ENCODE measurements at places on chromosomes 16 and 17.

DNA sequence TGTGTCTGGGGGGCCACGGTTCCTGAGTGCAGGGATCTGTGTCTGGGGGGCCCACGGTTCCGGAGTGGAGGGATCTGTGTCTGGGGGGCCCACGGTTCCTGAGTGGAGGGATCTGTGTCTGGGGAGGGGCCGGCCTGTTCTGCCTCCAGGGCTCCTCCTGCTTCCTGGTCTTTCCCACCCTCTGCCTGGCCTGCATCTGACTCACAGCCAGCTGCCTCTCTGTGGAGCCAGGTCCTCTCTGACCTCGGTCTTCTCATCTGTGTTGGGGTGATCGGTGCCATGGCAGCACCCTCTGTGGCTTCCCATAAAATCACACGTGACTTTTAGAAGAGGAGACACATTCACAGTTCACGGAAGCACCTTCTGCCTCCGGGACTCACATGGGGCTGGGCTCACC is 50.3 kb downstream of the ZFPM1 start:
- no peak for DNase-seq

GRCh38 chr16:5070431-5071186 is 1.0 kb upstream of the ALG1 start:
- DNase-seq, result no peak

DNA sequence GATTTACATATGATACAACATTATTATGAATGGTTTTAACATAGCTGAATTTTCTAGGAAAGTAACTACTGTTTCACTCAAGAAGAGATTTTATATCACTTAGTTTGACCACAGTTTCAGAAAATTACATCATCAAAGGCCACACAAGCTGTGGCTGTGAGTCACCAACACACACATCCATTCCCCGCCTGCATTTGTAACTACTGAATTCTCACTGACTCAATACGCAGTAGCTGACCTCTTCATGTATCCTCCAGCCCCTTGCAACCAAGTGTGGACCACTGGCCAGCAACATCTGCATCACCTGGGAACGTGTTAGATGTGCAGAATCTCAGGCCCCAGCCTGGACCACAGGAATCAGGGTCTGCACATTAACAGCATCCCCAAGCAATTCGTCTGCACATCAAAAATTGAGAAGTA is 197.6 kb downstream of the XYLT1 start:
- peak; percentile 90 for DNase-seq

DNA sequence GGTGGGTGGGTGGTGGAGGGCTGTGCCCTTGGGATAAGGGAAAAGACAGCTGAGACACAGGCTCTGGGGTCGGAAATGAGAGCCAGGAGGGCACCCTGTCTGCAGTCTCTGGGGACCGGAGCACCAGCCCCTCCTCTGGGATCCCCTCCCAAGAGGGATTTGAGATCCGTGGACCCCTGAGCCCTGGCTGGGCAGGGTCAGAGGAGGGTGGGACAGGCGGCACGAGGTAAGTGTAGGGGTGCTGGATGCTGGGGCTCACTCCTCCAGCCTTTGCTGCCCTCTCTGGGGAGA is 425 bp downstream of the SGSH start:
- no peak for DNase-seq

DNA sequence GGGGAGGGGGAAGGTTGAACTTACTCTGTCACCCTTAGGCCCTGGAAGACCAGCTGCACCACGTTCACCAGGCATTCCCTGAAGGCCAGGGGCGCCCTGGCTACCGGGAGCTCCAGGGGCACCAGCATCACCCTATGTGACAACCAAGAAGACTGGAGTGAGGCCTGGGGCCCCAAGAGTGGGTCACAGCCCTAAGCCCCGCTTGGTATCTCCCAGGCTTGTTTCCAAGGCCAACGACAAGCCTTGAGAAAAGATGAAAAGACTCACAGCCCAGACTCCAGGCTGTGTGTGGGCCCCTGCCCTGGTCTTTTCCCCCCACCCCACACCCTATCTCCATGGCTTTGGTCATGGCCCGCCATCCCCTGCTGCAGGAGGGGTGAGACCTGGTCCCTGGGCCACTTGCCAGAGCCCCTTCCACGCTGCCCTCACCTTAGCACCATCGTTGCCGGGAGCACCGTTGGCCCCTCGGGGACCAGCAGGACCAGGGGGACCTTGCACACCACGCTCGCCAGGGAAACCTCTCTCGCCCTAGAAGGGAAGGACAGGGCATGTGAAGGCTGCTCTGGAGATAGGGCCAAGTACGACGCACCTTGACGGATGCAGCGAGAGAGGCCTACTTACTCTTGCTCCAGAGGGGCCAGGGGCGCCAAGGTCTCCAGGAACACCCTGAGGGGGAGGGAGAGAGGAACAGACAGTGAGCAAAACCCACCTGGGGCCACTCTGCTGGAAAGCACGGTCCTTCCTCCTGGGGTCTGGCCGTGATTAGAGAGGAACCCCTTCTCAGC is 9.9 kb downstream of the COL1A1 start:
- peak; percentile 67 for DNase-seq

DNA sequence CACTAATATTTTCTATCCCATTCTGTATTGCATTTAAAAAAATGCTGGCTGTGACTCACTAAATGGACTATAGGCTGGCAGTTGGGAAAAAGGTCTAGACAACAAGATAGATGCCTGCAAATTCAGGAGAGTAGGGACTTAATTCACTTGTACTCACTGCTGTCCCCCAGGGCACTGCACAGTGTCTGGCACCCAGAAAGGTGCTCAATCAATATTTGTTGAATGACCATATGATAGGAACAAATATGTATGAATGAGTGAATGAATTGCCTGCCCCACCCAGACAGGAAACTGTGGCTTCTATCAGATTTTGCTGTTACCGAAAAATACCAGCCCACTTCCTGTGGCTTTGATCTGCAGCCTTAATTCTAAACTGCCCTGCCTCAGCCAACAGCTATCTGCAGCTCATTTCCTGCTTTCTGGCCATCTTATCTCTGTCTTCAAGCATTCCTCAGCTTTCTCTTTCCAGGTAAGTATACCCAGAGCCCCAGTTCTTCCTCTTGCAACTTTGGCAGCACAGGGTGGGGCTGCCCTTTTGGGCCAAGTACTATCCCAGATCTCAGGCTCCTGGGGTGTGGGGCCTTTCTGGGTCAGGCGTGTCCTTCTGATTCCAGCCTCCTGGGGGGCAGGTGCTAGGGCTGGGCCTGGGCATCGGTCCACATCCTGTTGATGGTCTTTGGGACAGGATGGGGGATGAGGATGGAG is 15.3 kb upstream of the TNS4 start:
- peak; percentile 68 for DNase-seq

GRCh38 chr17:57678393-57678792 is 66.7 kb downstream of the CCDC182 start:
- DNase-seq, result no peak

DNA sequence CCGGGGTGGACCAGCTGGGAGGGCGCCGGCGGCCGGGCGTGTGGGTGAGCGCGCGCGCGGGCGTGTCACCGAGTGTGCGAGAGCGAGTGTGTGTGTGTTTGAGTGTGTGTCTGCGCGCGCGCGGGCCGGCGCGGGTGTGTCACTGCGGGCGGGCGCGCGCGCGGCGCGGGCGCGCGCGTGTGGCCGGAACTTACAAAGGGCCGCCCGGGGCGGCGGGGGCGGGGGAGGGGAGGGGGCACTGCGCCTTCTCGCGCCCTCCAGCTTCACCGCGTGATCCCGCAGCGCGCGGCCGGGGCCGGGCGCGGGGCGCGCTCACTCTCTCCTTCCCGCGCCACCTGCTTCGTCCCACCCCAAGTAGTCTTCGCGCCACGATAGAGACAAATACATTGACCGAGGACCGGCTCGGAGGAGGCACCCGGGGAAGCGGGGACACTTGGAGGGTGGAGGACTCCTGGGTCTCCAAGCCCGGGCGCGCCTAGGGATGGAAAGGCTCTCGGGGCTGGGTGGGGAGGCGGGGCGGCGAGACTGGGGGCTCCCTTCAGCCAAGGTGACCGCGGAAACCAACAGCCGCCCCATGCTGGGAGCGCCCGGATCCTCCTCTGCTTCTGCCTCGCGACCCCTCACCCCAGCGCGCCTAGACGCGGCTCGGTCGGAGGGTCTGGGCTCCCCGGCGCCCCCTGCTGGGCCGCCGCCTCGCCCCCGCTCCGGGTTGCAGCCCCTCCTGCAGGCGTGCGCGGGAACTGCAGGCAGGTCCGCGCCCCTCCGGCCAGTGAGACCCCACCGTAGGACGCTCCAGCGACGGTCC is at the start of gene SRCIN1:
TSS of gene SRCIN1 (minus strand) at position 112 of the 805 bp plus-strand sequence. CDS start 247 bp downstream, outside the sequence.
- DNase-seq, result peak; percentile 23

Data from fibroblast of lung (primary cell).